ENCODE measurements at places on chromosomes 3 and 15.

- no peak for DNase-seq
These were observed 38.4 kb upstream of the CGNL1 start for GRCh38 chr15:57337868-57338411.

DNA sequence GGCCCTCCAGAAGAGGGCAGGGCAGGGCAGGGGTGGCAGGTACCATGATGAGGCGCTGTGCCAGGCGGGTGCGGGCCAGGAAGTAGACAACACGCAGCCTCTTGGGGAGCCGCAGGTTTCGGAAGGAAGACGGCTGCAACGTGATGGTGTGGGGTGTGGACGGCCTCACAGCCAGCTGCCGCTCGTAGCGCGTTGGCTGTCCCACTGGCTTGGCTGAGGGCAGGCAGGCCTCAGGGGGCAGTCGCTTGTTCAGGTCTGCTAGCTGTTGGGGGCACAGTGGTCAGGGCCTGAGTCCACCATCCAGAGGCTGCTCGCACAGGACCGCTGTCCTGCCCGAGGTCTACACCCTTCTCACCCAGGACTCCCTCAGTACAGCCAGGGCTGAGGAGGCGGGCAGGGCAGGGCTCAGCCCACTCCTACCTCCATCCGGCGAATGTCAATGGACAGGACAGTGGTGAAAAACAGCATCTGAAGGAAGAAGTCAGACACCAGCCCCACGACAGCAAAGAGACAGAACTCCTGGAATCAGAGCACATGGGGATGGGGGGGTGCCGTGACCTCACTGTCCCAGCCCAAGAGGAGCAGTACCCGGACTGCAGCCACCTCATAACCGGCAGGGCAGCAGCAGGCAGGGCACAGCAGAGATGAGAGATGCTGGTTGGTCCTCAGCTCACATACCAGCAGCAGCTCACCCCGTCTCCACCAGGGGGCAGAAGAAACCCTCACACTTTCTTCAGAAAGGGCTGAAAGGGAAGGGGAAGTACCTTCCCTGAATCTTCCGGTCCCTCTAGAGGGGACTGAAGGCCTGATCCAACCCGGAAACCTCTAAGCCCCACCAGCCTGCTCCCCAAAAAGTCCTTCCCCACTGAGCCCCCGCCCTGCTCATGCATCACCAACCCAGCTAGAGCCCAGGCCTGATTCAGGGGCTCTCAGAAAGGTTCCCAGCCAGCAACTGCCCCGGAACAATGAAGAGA, 40.0 kb downstream of the PTPN23 start:
- DNase-seq: peak; percentile 91

DNA sequence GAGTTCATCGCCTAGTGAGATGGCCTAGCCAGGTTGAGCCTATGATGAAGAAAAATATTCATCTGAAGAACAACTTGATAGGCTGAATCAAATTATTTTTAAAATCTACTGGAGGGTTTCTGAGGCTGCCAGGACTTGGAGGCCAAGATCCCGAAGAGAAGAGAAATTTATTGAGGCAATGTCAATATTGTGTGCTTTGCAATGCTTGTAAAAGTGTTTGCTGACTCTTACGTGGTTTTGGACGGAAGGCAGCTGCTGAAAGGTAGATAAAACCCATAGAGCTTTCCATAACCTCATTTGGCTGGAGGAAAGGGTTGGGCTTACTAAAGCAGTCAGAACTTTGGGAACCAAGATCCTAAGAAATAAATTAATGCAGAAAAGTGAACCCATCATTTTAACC, 361.0 kb upstream of the IL12A start:
- no peak for DNase-seq

DNA sequence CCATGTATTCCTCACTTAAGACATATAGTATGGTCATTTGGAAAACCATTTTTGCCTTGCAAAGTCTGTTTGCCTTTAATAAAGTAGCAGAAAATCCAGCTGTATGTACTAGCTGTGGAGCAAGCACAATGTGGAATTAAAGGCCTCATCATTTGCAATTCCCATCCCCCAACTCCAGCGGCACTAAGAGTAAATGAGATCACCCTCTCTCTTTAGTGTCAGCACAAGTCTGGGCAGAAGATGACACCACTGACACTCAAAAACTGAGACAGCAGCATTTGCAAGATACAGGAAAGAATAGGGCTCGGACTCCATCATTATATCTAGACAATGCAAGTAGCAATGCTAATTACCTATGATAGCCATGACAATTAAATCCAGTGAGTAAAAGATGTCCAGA, 24.7 kb upstream of the DYNC1LI1 start:
- DNase-seq: no peak

GRCh38 chr15:60829416-60829815, 350.5 kb upstream of the ICE2 start:
- DNase-seq: no peak

GRCh38 chr3:150414959-150415358, 6.9 kb downstream of the TSC22D2 start:
- DNase-seq: no peak

- peak; percentile 23 for DNase-seq
These were observed 34.4 kb downstream of the PAQR9 start for GRCh38 chr3:142929109-142929508.

- no peak for DNase-seq
These were observed 113.0 kb downstream of the TMEM266 start for GRCh38 chr15:76172782-76173181.

DNA sequence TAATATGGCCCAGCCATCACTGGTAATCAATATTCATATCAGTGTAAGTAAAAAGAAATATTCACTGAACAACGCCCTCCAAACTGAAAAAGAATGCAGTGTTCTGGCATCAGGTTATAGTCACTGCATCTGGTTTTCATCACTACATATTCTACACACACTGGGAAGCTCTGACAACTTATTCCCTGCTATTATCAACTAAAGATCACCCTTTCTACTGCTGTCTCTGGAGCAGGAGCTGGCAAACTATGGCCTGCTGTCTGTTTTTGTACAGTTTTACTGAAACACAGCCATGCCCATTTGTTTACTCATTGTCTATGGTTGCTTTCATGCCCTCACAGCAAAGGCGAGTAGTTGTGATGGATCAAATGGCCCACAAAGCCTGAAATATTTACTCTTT, 35.3 kb downstream of the TUBGCP4 start:
- no peak for DNase-seq

GRCh38 chr3:128095222-128095703, 28.3 kb downstream of the RUVBL1 start:
- peak; percentile 73 for DNase-seq
